CD4-positive, alpha-beta memory T cell (primary cell): ENCODE measurements at places on chromosomes 5 and 9. TPM values are rescaled to one million over a fixed set of nuclear protein-coding genes. Genes with fewer than 3 reads are reported as not detected.

Gene IL4
- polyA plus RNA-seq = not detected

Gene OBP2B
- polyA plus RNA-seq = not detected

Gene CD14
- 2.7 TPM for polyA plus RNA-seq

Gene BNC2
- not detected for polyA plus RNA-seq

Gene OSMR
- polyA plus RNA-seq = not detected

Gene CDC20B
- not detected for polyA plus RNA-seq

- peak; percentile 72 for DNase-seq
Observed at GRCh38 chr5:81971111-81971711, 612 bp upstream of the ATG10 start.

GRCh38 chr5:154461531-154461930 is 15.7 kb downstream of the SAP30L start:
- DNase-seq = no peak

DNA sequence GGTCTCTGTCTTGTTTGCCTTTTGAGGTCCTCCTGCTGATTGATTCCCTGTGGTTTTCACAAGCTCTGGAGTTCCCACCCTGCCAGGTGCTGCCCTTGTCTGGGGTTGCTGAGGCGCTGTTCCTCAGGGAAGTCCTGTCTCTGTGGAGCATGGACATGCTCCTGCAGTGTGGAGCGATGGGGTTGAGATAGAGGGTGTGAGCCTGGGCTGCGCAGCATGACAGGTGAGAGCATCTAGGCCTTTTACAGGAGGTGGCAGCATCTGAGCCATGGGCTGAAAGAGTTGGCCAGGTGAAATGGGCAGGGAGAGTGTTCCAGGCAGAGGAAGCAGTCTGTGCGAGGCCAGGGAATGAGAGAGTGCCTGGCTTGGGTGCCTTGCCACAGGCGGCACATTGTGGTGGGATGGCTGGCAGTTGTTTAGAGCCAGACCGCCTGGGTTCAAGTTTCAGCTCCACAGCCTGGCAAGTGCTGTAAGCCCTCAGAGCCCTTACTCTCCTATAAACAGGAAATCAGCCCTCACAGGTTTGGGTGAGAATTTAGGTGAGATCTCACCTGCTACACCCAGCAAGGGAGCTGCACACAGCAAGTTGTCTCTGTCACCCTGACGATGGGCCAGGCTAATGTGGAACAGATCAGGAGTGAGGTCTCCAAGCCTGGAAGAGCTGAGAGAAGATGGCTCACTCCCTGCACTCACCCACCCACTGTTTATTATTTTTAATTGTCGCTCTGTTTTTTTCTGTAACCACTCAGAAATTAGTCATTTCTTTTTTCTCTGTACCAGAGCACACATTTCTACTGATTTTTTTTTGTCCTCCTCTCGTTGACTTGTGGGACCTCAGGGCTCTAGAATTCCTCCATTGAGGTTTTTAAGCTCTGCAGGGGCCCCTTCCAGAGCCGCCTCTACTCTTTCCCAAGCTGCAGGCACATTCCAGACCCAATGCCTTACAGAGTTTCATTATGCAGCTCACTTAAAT is 19.6 kb downstream of the TCOF1 start:
- DNase-seq = no peak

DNA sequence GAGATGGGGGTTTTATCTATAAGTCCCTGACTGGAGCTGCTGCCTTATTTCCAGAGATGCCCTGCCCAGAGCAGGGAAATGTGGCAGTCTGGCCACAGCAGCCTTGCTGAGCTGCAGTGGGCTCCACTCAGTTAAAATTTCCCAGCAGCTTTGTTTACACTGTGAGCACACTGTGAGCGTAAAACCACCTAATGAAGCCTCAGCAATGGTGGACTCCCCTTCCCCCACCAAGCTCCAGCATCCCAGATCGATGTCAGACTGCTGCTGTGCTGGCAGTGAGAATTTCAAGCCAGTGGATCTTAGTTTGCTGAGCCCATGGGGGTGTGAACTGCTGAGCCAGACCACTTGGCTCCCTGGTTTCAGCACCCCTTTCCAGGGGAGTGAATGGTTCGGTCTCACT is 208.7 kb upstream of the RAI14 start:
- DNase-seq = no peak

DNA sequence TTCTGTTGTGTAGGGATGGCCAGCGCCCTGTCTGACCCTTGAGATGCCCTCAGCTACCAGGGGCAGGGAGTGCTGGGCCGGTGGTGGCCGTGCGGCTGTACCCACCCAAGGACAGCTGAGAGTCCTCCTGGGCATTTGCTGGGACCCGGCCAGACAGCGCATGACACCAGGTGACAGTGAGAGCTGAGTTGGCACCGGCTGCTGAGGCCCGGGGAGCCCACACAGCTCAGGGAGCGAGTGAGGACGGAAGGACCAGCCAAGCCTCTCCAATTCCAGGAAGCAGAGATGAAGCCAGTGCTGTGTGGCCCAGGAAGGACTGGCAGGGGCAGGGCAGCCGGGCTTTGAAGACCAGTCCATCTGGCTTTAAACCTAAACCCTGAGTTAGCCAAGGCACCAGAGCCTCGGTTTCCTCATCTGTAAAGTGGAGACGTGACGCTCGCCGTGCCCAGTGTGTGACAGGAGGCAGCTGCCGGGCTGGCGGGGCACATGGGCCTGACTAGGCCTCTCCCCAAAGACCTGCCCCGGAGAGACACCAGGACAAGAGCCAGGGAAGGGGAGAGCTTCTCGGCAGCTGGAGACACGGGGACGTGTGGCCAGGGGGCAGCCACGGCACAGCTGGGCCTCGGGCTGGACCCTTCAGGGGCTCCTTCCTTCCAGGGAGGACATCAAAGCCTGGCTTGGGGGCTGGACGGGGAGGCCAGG is 3.0 kb upstream of the AGPAT2 start:
- no peak for DNase-seq

DNA sequence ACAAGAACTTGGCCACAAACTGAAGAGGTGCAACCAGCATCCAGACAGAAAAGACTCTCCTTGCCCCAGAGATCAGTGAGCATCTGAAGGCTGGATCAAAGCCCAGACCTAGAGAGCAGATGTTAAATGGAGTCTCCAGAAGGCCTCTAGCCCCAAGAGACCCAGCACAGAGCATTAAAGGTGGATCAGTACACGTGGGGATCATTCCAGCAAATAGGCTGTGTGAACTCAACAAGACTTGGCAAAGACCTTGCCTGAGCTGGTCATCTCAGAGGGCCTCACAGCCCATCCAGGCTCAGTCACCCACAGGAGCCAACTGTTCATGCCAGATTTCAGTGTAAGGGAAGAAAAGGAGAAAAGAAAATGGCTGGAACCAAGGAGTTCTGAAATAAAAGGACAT is 214.0 kb downstream of the ENC1 start:
- DNase-seq = no peak

GRCh38 chr5:19172926-19173470 is 815.0 kb downstream of the CDH18 start:
- DNase-seq = no peak

GRCh38 chr9:132268725-132269352 is 85.9 kb downstream of the SETX start:
- DNase-seq = peak; percentile 63

DNA sequence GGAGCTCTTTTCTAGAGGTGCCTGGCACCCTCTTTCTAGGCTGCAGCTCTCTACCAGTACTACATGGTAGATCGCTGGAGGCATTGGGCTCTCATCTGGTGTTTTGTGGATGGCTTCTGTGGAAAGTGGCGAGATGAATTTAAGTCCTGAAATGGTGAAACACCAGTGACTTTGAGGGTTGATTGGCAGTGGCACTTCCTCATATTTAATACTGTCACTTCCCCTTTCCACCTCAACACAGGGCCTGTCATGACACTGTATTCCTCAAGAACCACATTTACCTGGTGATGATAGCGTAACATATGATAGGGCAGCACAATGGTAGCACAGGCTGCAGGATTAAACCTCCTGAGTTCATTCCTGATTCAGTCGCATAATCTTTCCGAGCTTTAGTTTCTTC is 132.1 kb downstream of the KDM4C start:
- DNase-seq = no peak

DNA sequence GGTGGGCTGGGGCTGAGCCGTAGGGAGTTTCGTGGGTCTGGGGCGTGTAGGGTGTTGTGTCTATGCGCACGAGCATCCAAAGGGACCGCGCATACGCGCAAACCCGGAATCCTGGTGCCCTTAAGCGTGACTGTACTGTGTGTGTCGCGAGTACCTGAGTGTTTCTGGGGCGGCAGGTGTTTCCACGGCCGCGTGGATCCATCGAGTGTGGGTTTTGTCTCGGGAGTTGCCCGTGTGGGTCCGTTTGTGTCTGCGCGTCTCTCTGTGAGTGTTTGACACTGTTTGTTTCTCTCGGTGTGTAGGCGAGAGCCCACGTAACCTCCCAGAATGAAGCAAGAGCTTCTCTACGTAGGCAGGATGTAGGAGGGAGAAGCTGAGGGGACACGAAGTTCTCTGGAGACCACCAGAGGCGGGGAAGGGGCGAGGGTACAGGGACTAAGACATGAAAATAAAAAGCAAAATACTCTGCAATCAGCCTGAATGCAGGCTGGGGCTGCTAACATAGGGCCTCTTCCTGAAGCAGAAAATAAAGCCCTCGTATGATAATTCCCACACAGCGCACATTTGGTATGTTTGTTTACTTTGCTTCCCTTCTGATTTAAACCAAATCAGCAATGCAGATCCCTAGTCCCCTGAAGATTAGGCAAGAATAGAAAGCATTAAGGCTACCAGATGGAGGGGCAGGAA is 588 bp upstream of the BRINP1 start:
- no peak for DNase-seq

GRCh38 chr5:55982957-55983381 is 11.8 kb downstream of the IL6ST start:
- peak; percentile 26 for DNase-seq
